ENCODE measurements at places on chromosomes 12 and 14.

DNA sequence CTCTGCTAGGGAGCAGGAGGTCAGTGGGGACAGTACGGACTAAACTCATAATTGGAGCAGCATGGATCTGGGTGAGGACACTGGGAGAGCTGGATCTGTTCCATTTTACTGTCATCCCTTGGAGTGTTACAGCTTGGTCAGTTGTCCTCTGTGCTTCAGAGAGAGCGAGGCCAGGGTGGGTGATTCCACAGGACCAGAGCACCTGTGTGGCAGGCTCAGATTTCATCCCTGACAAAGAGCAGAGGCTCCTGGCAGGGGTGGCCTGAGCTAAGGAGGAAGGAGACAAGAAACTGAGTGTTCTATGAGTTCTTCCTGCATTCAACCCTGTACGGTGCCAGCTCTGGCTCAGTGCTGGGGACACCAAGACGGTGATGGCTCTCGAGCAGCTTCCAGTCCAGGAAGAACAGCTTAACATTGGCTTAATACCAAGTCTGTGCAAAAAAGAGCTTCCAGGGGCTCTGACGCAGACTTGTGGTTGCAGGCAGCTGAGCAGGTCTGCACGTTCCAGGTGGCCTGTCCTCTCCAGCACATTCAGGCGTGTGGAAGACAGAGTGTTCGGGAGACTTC is 8.4 kb upstream of the PGF start:
- peak; percentile 48 for DNase-seq

GRCh38 chr12:111557271-111558106 is 41.6 kb downstream of the ATXN2 start:
- DNase-seq, result peak; percentile 37

- DNase-seq, result peak; percentile 61
These were observed 78.6 kb downstream of the POLR3B start for GRCh38 chr12:106436164-106436563.

GRCh38 chr14:56057071-56057741 is 61.0 kb upstream of the PELI2 start:
- DNase-seq, result peak; percentile 22

GRCh38 chr12:9724023-9724422 is 8.9 kb downstream of the CLECL1 start:
- no peak for DNase-seq

DNA sequence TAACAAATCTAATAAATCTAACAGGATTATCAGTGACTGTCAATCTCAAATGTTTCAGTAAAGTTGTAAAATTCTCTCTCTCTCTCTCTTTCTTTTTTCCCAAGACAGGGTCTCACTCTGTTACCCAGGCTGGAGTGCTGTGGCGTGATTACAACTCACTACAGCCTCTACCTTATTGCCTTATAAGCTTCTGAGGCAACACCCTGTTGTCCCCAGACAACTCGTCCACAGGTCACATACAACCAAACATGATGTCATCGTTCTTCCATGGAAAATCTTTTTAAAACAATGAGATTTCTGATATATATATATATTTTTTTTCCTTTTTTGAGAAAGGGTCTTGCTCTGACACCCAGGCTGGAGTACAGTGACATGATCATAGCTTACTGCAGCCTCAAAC is 151.4 kb upstream of the RGS6 start:
- no peak for DNase-seq

DNA sequence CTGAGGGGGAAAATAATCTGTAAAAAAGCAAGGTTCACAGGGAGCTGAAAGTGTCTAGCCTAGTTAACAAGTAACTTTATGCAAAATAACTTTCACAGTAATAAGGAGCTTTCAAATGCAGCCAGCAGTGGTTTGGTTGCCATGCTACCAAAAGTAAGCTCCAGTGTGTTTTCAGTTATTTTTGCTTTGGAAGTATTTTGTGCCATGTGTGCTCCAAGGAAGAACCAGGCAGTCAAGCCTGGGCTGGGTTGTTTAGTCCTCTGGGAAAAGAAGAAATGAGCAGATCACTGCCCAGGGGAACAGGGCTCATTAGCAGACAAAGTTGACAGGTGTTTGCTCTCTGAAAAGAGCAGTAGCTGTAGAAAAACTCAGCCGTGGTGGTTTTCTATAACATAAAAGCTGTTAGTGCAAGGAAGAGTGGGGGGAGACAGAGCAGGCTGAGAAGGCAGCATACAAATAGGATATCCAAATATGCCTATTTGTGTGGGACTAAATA is 92.8 kb upstream of the TMTC2 start:
- DNase-seq, result no peak

- no peak for DNase-seq
These were observed 12.9 kb upstream of the SLC38A2 start for GRCh38 chr12:46385438-46385837.

Data from amniotic epithelial cell (primary cell).